ENCODE measurements at places on chromosomes 11 and 22.

DNA sequence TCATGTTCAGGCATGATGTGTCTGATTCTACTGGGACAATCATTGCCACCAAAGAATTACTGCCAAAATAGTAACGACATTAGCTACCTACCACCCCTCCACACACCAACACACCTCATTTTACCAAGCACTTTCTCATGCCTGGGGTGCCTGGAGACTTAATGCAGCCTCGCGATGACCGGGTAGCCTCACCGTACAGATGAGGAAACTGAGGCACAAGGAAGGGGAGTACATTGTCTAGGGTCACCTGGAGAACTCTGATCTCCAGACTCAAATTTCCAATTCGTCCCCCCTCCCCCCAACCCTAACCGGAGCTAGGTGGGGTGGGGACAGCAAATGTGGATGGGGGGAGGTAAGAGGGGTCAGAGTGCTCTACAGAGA is 2.7 kb upstream of the RTN4RL2 start:
- DNase-seq, result no peak

GRCh38 chr11:121037016-121037415 is 13.1 kb downstream of the TBCEL start:
- DNase-seq, result no peak

GRCh38 chr11:44226945-44227344 is 83.0 kb downstream of the ALX4 start:
- no peak for DNase-seq

GRCh38 chr22:45984316-45984916 is 7.5 kb upstream of the WNT7B start:
- DNase-seq, result no peak

DNA sequence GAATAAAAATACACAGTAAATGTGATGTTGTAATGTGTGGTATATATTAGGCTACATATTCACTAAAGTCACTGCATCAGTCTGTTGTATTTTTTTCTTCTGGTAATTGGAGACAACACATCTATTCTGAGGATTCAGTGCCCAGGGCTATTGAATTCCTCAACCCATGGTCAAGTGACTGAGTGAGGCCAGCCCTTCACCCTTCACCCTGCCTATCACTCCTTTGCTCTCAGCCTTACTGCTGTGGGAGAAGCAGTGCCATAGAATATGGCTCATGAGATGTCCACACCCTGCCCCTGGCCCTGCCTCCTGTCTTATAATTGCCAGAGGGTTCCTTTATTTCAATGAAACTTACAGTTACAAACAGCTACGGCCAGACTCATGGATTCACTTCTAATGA is 295.6 kb downstream of the NTM start:
- no peak for DNase-seq

DNA sequence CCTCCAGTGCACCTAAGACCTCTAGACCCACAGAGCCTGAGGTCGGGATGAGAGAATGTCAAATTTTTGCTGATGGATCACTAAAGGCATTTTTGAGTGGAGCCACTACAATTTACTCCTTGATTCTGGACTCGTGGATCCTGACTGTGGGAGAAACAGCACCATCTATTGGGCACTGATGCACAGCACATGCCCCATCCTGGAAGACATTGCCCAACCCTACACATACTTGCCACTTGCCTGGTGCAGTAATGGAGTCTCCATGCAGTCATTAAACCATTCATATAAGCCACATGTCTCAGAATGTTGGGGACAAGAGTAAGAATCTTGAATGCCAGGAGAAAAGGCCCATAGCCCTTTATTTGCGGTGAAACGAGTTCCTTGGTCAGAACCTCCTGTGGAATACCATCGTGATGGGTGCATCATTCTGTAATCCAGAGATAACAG is 103.9 kb downstream of the GGTLC2 start:
- DNase-seq, result no peak

- DNase-seq, result no peak
Measured at GRCh38 chr11:46247090-46247489, 30.4 kb upstream of the CREB3L1 start.

DNA sequence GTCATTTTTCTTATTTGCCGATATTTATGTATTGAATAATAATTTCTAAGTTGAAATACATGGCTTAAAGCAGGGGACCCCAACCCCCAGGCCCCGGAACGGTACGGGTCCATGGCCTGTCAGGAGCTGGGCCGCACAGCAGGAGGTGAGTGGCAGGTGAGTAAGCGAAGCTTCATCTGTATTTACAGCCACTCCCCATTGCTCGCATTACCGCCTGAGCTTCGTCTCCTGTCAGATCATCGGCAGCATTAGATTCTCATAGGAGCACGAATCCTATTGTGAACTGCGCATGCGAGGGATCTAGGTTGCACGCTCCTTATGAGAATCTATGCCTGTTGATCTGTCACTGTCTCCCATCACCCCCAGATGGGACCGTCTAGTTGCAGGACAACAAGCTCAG is 4.5 kb downstream of the ZMAT5 start:
- DNase-seq, result no peak

DNA sequence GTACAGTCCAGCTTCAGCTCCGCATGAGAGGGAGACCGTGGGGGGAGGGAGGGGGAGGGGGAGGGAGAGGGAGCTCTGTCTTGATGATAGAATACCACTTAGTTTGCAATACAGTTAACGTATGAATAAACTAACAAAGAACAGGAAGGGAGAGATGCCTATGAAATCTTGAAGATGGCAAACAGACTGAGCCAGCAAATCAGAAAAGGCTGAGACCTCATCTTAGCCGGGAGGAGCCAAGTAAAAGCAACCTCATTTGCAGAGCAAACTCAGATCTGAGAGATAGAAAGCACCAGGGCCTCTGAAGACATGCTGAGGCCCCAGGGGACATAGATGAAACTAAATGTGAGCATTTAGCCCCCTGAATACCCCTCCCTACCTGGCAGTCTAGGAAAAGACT is 23.0 kb downstream of the APLP2 start:
- DNase-seq, result no peak

GRCh38 chr11:40384991-40385390 is 1074.5 kb downstream of the LRRC4C start:
- no peak for DNase-seq

- no peak for DNase-seq
Measured at GRCh38 chr22:20761536-20761935, 12.4 kb upstream of the SERPIND1 start.

DNA sequence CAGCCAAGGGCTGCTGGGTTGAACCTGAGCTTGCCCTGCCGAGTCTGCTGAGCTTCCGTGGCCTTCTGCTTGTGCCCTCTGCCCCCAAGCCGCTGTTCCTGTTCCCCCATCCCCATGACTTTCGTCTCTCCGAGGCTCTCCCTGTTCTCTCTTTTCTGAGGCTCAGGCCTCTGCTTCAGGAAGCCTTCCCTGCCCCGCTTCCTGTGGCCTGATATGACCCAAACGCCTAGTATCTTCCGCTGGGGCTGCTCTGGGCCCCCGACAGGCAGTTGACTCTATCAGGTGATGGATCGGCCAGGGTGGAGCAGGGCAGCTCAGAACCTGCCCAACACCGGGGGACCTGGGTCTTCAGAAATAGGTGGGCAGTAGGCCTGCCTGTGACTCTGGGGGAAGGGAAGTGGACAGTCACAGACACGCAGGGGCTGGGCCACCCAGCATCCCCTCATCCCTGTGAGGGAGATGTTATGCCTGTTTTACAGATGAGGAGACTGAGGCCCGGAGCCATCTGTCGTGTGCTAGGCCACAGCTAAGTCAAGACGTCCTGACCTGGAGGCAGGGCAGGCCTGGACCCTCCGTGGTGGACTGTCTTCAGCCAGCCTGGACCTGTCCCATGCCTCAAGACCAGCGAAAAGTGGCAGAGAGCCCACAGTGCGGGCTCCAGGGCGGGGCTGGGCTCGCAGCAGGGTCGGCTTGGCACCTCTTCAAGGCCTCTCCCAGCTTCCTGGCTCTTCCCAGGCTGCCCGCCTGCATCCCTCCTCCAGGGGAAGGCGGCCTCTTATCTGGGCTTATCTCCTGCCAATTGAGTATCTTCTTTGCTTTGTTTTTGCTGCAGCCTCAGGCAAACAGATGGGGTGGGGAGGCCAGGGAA is 16.2 kb downstream of the BAD start:
- no peak for DNase-seq

GRCh38 chr11:14905104-14906033 is 13.3 kb upstream of the CYP2R1 start:
- peak; percentile 19 for DNase-seq

GRCh38 chr11:70302419-70302752 is 31.9 kb downstream of the PPFIA1 start:
- DNase-seq, result no peak

DNA sequence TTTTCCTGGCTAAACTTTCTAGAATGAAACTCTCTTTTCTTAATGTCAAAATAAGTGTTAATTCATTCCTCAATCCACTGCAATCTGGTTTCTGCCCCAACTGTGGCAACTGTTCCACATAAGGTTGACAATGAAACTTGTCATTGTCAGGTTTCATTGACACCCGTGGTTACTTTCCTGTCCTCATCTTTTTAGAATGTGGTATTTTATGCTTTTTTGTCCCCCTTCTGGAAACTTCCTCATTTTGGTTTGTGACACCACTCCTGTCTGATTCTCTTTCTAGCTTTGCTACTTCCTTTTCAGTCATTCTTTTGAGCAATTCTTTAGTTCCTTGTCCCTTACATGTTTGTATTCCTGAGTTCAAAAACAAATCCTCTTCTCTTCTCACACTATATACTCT is 7.5 kb upstream of the PDE3B start:
- DNase-seq, result no peak

DNA sequence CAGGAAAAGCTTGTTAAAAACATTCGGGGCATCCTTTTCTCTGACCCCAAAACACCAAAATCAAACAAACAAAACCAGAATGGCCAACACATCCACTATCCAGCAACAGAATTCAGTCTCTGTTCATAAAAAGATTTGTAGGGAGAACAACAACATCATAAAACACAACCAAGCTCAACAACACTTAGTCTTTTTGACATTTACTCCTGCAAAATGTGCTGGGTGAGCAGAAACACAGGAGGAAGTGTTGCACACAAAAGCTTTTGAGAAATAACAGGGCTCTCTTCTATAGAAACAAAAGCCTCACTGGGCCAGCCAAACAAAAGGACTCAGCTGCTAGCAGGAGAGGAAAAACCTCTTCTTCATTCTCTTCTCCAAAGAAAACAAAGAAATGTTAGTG is 736.0 kb upstream of the CCDC90B start:
- no peak for DNase-seq

DNA sequence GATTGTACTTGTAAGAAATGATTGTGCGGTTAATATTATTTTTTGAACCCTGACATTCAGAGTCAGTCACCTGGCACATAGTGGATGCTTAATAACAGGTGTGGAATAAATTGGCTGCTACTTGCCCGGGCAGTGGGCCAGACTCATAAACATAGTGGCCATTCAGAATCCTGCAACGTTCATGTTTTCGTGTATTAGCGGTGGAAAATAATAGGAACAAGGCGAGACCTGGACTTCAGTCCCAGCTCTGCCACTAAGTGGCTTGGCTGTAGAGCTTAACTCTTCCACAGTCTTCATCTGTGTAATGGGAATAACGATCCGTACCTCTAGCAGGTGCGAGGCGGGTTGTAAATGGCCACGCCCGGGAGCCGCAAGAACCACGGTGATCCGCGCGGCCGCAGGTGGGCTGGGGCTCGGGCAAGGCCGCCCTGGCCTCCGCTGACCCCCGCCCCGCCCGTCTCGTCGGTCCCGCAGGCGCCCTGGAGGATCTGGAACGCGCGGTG is 761 bp upstream of the TMEM25 start:
- no peak for DNase-seq

- no peak for DNase-seq
Measured at GRCh38 chr22:44962741-44963454, 46.9 kb downstream of the PHF21B start.

- no peak for DNase-seq
Measured at GRCh38 chr11:24124876-24125275, 372.0 kb upstream of the LUZP2 start.

GRCh38 chr11:115390441-115390840 is 113.8 kb downstream of the CADM1 start:
- DNase-seq, result no peak

All from gastrocnemius medialis (tissue), 4 donors.